ENCODE measurements at places on chromosomes 12 and 14.

GRCh38 chr12:52238207-52238840 lies 5.3 kb downstream of the KRT7 start:
- DNase-seq: no peak

DNA sequence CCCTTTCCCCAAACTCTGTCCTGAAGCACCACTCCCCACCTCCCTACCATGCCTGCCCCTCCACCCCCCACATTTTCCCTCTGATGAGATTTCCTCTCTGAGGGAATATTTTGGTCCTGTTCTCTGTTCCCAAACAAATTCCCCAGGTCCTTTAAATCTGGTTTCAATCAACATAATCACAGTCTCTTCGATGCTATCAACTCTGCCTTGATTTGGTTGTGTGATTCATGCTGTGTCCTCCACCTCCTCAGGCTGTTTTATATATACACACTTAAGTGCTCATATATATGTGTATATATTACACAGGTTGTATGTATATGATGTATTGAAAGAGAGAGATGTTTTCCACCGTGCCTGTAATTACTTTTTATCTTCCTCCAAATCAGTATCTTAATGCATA lies 36.0 kb downstream of the NTF3 start:
- peak; percentile 76 for DNase-seq

DNA sequence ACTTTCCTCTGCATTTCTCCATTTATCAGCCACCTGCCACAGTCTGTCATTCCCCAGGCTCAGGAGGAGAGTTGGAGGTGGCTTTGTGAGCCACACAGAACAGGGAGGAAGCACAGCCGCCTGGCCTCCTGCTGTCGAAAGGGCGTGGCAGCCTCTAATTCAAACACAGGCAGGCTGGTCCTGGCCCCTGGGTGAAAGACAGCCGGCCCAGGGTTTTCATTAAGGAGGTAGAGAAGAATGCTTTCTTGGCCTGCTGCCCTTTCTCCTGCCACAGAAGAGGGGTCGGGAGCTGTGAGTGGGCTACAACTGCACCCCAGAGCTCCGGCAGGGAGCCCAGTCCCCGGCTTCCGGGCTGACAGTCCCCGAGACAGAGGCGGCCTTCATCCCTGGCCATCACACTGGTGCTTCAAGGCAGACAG lies 108.6 kb upstream of the FZD10 start:
- DNase-seq: no peak

DNA sequence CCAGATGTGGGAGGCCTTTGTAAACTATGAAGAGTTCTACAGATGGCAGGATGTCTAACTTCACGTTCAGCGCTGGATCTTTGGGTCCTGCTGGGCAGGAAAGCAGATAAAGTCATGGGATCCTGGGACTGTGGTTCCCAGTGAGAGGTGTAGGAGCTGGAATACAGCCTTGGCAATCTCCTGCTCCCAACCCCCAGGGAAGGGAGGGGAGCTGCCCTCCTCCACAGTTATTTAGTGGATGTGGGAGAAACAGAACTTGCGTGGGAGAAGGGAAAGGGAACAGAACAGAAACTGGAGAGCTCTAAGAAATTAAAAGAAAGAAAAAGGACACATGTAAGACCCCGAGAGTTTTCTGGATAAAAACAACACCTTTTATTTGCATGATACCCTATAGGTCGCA lies 37.0 kb downstream of the NUAK1 start:
- DNase-seq: no peak

GRCh38 chr12:75533239-75533638 lies 21.8 kb upstream of the KRR1 start:
- no peak for DNase-seq

- DNase-seq: no peak
Measured at GRCh38 chr12:5973461-5974115, 28.5 kb upstream of the ANO2 start.

GRCh38 chr14:72708708-72709475 lies 185.0 kb downstream of the DPF3 start:
- no peak for DNase-seq

GRCh38 chr12:57772429-57773322 lies at the start of gene EEF1AKMT3:
EEF1AKMT3 (plus strand) TSS chr12:57772614; CDS start chr12:57772725, 111 bp downstream.
- DNase-seq: peak; percentile 42

DNA sequence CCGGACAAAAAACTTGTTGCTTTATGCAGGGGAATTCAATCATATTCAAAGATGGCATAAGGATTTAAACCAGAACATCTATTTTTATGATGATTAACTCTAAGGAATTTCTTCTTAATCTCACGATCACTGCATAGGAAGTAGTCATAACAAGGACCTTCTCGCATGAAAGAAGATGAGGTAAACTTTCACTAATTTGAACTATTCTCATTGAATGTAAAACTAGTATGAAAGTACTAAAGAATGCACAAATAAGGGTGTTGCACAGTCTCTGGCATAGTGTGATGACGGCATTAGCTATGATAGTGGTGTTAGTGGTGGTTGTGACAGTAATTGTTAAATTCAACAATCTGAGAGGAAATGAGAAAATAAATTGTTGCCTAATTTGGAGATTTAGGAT lies 280.0 kb downstream of the SLC6A15 start:
- peak; percentile 13 for DNase-seq

DNA sequence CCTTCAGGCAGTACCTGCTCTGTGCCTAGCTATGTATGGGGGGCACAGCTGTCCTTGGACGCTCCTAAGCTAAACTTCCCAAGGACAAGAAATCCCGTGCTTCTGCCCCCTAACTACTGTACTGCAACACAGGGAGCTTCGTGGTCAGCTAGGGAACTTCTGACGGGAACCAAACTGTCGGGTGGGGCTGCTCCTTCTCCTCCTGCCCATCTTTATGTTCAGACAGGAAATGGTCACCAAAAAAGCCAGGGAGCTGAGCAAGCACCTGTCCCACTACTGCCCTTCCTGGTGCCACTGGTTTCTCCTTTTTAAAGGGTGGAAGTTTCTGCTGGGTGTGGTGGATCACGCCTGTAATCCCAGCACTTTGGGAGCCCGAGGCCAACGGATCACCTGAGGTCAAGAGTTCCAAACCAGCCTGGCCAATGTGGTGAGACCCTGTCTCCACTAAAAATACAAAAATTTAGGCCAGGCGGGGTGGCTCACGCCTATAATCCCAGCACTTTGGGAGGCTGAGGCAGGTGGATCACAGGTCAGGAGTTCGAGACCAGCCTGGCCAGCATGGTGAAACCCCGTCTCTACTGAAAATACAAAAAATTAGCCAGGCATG lies 26.6 kb downstream of the PXN start:
- DNase-seq: no peak

DNA sequence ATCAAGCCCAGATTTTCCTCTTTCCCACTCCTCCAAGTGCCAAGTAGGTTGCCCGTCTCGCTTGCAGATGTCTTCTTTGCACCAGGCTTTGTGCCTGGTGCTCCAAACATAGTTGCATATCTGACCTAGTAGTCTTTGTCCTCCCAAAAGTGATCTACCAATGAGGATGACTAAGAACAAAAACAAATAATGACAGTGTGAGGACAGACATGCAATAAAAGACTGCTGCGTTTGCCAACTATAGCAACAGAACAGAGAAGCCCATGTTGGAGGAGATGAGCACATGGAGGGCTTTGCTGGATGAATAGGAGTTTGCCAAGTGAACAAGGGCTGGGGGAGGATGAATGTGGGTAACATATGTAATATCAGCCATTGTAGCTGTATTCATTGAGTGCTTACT lies 15.6 kb downstream of the DTX1 start:
- no peak for DNase-seq

GRCh38 chr12:81416571-81416970 lies 338.7 kb downstream of the ACSS3 start:
- DNase-seq: no peak

GRCh38 chr14:81434230-81434629 lies 34.1 kb upstream of the STON2 start:
- no peak for DNase-seq

DNA sequence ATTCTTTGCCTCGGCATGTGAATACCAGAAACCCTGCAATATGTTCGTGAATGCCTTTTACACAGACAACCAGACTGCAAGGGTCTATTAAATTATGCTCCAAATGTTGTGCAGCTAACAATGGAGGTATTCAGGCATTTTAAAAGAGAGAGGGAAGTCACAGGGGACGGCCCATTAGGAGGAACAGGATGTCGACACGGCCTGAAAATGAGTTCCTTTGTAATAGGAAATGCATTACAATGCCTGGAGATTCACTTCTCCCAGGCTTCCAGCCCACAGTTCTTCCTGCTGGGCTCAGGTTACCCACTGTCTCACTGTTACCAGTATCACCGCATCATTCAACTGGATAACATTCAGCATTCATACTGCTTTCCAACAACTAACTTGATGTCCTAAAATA lies 2.5 kb downstream of the DUSP6 start:
- DNase-seq: peak; percentile 58

GRCh38 chr14:44162197-44162596 lies 344.9 kb downstream of the FSCB start:
- DNase-seq: no peak

DNA sequence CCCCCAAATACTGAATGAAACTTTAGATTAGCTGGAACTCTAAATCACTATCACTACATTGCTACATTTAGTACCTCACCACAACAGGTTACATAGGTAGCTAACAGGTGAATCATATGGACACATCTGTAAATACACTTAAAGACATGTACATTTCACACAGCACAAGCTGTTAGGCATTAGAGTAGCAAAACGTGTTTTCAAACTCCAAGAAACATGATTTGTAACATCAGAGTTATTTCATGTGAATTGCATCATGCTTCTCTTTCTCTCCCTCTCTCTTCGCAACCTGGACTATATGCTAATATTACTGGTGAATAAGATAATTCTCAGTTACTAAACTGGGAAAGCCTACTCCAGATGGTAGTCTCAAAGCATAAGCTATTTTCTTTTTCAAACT lies 4.3 kb downstream of the SEL1L start:
- peak; percentile 68 for DNase-seq

DNA sequence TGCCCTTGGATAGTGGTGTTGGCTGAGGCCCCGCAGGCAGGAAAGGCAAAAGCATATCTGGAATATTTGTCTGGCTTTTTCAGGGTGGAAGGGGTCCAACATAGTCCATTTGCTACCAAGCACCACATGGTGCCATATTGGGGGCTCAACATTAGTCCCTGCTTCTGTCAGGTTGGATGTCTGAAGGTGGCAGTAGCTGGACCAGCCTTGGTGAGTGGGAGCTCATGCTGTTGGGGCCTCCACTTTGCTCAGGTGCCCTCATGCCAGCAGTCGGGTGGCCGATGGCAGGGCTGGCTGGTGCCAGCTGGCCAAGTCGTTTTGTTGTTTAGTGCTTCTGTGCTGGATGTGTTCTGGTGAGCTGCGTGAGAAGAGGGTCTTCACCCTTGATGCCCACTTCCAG lies 135.3 kb downstream of the PAPOLA start:
- no peak for DNase-seq

DNA sequence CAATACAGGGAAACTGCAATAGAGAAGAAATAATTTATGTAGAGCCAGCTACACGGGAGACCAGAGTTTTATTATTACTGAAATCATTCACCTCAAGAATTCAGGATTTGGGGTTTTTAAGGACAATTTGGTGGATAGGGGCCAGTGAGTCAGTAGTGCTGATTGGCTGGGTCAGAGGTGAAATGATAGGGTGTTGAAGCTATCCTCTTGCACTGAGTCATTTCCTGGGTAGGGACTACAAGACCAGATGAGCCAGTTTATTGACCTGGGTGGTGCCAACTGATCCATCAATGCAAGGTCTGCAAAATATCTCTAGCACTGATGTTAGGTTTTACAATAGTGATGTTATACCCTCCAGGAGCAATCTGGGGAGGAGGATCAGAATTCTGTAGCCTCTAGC lies 486.3 kb downstream of the LRIG3 start:
- peak; percentile 49 for DNase-seq

GRCh38 chr12:89353823-89354611 lies 1.7 kb upstream of the DUSP6 start:
- DNase-seq: peak; percentile 67

GRCh38 chr12:115464111-115464581 lies 780.2 kb upstream of the TBX3 start:
- peak; percentile 29 for DNase-seq

DNA sequence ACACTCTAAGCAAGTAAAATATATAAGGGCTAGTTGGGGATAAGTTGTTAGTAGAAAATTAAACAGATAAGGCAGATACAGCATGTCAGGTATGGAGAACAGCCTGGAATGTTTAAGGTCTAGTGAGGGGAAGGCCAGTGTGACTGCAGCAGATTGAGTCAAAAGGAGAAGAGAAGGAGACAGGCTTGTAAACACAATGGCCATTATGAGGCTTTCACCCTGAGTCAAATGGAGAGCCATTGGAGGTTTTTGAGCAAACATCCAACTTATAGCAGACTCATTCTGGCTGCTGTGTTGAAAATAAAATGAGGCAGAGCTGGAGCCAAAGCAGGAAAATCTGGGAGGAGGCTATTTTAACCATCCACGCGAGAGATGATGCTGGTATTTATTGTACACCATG lies 142.0 kb downstream of the DUSP6 start:
- DNase-seq: no peak

DNA sequence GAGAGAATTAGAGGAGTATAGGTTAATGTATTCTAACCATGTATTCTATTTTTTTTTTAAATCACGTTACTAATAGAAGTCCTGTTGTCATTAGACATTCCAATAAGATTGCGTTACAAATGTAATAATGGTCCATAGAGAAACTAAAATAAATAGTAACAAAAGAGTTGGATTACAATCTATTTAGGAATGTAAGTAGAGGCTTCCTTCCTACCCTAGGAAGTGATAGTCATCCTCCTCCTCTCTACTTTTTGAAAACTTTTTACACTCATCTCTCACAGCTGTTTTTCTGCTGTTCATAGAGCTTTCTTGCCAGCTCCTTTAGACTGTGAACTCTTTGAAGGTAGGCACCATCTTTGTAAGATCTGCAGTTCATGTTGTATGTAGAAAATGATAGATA lies 23.6 kb downstream of the TRHDE start:
- peak; percentile 70 for DNase-seq

- no peak for DNase-seq
Measured at GRCh38 chr12:49797449-49797776, 30.8 kb downstream of the NCKAP5L start.

DNA sequence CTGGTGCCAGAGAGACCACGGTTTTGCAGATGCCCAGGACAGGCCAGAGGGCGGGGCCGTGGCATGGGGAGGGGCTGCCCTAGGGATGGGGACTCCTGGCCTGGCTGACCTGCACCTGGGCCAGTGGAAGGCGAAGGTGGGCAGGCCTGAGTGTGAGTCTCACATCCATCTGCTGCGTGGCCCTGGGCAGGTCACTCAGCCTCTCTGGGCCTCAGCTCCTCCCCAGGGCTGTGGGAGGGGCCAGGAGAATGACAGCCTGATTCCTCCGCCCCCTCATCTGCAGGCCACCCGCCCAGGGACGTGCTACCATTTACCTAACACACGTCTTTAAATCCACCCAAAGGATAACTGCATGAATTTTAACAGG lies 90.9 kb downstream of the GALNT9 start:
- no peak for DNase-seq

GRCh38 chr14:104400355-104400754 lies 179.2 kb upstream of the C14orf180 start:
- no peak for DNase-seq

Data from fibroblast of skin of right quadriceps (primary cell).